ENCODE measurements at places on chromosomes 7 and 10. TPM values are rescaled to one million over a fixed set of nuclear protein-coding genes. Genes with fewer than 3 reads are reported as not detected.

Gene ARF5
- total RNA-seq: 260 TPM

Gene INMT
- 40.2 TPM for total RNA-seq

Gene TYW1B
- 2.1 TPM for total RNA-seq

Gene CAV2
- 85.3 TPM for total RNA-seq

DNA sequence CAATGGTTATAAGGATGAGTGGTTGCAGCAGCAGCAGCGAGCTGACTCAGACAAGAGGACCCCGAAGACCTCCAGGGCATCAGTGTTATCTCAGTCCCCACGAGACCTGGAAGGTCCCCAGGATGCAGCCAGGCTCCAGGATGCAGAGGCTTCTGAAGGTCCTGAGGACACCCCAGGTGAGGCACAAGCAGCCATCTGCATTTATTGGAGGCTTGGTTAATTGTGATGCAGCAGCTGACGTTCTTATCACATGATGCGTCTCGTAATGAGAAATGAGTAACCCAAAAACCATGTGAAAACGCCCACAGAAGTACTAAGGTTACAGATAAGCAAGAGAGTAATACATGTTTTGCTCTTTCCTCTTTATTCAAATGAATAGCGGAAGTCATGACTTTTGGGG, 17.4 kb downstream of the C7orf57 start:
- no peak for DNase-seq

- DNase-seq: no peak
These were observed 5.7 kb downstream of the TRIM8 start for GRCh38 chr10:102649797-102650654.

DNA sequence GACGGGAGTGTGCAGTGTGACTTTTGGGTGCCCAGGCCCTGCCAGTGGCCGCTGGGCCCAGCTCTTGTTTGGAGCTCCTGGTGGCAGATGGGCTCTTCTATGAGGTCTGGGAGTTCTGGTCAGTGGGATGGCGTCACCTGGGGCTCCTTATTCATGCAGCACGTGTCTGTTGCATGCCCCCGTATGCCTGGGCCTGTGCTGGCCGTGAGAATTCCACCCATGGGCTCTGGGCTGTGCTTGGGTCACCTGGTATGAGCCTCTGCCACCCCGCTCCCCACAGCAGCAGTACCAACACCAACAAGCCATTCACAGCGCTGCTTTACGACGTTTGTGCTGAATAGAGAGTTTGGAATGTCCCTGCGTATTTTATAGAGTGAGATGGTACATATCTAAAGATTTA, 27.1 kb downstream of the INPP5A start:
- no peak for DNase-seq

DNA sequence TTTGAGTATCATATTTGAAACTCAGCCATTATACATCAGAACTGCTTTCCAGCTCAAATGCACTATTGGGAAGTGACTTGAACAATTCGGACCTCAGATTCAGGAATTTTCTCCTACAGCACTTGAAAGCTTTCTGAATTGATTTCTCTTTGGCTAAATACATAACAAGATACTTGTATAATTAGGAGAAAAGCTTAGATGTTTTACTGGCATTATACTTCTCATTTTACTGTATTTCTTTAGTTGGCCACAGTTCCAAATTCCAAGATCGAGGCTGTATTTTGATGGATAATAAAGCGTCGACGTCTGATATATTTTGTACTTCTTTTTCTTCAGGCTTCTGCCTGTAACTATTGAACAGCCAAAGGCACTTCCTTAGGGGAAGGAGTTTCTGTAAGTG, 26.7 kb upstream of the LYZL2 start:
- DNase-seq: no peak

DNA sequence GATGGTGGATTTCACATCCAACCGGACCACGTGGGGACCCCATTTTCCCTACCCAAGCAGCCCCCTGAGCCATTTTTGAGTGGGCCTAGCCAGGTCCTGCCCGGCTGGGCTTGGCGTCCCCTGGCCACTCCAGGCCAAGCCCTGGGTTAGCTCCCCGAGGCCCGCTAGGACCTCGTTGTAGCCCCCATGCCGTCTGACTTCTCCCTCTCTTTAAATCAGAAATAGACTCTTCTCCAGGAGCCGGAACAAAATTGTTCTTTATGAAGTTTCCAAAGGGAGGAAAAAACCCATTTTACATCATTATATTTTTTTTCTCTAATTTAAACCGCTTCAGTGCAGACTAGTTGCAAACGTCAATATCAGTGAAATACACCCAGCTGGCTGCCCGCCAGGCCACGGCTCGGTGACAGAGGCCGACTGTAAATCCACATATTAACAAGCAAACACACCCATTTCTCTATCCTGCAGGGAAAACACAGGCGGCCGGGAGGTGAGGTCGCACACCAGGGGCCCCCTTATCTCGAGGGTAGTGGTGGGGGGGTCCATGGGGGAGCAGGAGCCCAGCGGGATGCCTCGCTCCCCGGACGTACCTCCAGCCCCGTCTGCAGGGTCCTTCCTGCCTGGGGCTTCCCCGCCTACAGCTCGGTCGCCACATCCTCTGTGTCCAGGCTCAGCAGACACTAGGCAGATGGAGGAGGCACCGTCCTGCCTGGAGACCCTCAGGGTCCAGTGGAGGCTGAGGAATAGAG, 72.7 kb downstream of the ELFN1 start:
- DNase-seq: no peak
